ENCODE measurements at places on chromosomes 4 and X. TPM values are rescaled to one million over a fixed set of nuclear protein-coding genes. Genes with fewer than 3 reads are reported as not detected.

The ADGRL3 gene
- 2.0 TPM for polyA plus RNA-seq

The USP46 gene
- 6.4 TPM for polyA plus RNA-seq

The TMSB15B gene
- polyA plus RNA-seq: 9.6 TPM

The PNCK gene
- 0.44 TPM for polyA plus RNA-seq

The JADE3 gene
- polyA plus RNA-seq: 6.1 TPM

The SHISA3 gene
- 1.5 TPM for polyA plus RNA-seq

The FUNDC1 gene
- 23.2 TPM for polyA plus RNA-seq

The EDA2R gene
- 0.37 TPM for polyA plus RNA-seq

The REPS2 gene
- 7.0 TPM for polyA plus RNA-seq

The ZNF630 gene
- 2.6 TPM for polyA plus RNA-seq

The FAM199X gene
- 4.5 TPM for polyA plus RNA-seq

The HAUS7 gene
- 75.3 TPM for polyA plus RNA-seq
